ENCODE measurements at places on chromosomes 6 and 20.

- no peak for DNase-seq
Observed at GRCh38 chr20:36468149-36469000, 72.9 kb upstream of the MYL9 start.

- no peak for DNase-seq
Observed at GRCh38 chr6:52634211-52634610, 36.7 kb upstream of the TMEM14A start.

GRCh38 chr20:31835977-31836852 lies 9.2 kb downstream of the FOXS1 start:
- DNase-seq, result peak; percentile 98

DNA sequence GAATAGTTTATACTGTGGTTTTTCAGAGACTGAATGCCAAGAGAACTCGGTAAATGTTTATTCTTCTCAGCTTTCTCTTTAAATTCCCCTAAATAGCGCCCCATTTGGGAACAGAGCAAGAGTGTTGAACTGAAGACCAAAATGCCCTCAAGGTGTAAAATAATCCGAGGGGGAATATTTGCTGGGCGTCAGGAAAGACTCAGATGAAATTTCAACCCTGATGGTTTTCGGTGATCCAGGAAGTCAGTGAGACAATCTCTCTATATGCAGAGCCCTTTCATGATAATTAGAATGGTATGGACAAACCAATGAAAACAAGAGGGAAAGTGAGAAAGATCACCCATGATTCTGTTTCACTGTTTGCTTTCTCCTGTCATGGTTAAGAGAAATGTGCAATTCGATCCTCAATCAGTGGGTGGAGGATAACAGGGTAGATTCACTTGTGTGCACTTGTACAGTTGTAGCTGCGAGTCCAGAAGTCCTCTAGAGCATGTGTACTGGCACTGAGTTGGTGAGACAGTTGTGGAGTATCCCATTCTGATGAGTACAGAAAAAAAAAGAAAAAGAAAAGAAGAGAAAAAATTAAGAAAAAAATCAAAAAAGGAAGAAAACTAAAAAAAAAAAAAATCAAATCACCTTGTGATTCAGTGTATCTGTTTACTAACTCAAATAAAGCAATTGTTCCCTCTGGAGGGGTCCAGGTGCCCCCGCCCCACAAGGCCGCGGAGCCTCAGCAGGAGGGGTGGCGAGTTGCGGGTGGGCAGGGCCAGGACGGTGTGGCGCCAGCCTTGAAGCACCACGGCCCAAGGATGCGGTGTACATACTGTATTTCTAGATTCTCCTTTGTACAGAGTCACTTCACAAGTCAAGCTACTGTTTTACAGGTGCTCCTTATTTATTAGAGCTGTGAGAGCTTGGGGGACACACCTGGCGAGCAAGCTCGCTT lies 164.9 kb downstream of the SCML4 start:
- DNase-seq, result no peak

DNA sequence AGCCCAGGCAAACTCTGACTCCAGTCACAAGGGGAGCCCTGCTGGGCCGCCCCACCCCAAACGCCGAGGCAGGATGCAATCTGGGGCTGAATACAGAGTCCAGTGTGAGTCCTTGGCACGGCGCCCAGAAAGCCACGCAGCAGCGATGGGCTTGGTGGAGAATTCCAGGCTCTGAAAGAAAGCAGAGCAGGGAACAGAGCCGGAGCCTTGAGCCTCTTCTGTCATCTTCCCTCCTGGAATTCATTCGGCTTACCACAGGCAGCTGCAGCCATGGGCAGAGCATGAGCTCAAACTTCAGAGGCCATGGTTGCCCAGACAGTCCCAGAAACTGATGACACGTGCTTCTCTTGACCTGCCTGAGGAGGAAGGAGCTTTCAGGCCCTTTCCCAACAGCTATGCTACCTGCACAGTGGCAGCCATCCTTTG lies 441.1 kb upstream of the JARID2 start:
- DNase-seq, result peak; percentile 63

Measured in SJSA1 (cell line).